ENCODE measurements at places on chromosomes 6 and 20. TPM values are rescaled to one million over a fixed set of nuclear protein-coding genes. Genes with fewer than 3 reads are reported as not detected.
A peak's percentile ranks its signal among the peaks of the same experiment; 100 is the strongest.

GRCh38 chr6:131414956-131415355 is 158.1 kb upstream of the ARG1 start:
- no peak for DNase-seq

Gene DEFB132
- total RNA-seq, result not detected

Gene DAAM2
- total RNA-seq, result 1.7 TPM

Gene TNFRSF21
- 31.2 TPM for total RNA-seq

- peak; percentile 90 for DNase-seq
These were observed 199.2 kb downstream of the MAFB start for GRCh38 chr20:40489886-40490285.
